ENCODE measurements at places on chromosomes 5 and 9.

DNA sequence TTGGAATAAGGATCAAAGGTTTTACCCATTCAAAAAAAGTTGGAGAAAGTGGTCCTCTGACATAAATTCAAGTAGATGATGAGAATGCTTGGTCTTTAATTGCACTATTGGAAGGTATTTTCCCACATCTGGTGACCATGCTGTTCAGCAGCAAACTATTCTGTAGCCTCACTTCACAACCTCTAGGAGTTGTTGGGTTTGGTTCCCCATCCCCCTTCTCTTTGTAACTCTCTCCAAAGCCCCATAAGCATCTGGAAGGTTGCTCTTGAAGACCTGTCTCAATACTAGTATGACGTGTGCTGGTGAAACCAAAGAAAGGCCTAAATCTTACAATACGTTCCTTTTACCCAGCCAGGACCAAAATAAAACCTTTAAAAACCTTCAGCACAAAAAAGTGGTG is 8.5 kb downstream of the RGMB start:
- DNase-seq, result no peak

GRCh38 chr9:81375187-81376100 is 313.9 kb downstream of the TLE1 start:
- DNase-seq, result no peak

GRCh38 chr5:143488381-143488780 is 84.9 kb upstream of the NR3C1 start:
- DNase-seq, result no peak

DNA sequence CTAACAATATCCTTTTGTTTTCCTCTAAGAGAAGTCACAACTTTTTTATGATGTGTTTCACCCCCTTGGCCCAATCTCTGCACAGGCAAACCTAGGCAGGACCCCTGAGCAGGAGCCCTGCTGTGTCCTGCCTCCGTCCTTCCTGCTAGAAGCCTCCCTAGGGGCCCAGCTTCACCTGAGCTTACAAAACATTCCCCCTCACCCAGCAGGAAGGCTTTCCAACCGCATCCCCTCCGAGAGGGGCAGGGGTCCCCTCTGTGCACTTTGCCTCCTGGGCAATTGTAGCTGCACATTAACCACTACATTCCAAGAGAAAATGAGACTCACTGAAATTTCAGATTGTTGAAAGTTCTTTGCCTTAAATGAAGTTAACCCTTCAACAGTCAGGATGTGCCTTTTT is 176.2 kb downstream of the IRX2 start:
- DNase-seq, result no peak

- no peak for DNase-seq
Observed at GRCh38 chr5:172065431-172066065, 59.1 kb upstream of the FBXW11 start.

DNA sequence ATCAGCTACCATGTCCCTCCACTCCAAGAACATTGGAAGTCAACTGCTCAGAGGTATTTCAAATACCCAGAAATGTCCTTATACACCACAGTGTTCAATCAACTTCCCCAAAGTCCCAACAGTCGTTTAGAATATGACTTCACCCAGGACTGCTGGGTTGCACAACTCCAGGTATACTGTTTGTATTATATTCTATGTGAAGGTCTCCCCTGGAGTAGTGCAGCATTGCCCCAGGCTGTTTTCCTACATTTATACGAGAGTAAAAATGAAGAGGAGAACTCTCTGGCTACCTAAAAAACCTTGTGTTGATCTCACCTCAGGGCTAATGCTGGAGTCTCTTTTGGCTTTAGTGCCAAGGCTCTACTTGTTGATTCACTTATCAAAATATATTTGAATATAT is 183.6 kb upstream of the MAP3K1 start:
- no peak for DNase-seq

GRCh38 chr5:120778491-120779484 is 314.7 kb downstream of the PRR16 start:
- DNase-seq, result no peak

DNA sequence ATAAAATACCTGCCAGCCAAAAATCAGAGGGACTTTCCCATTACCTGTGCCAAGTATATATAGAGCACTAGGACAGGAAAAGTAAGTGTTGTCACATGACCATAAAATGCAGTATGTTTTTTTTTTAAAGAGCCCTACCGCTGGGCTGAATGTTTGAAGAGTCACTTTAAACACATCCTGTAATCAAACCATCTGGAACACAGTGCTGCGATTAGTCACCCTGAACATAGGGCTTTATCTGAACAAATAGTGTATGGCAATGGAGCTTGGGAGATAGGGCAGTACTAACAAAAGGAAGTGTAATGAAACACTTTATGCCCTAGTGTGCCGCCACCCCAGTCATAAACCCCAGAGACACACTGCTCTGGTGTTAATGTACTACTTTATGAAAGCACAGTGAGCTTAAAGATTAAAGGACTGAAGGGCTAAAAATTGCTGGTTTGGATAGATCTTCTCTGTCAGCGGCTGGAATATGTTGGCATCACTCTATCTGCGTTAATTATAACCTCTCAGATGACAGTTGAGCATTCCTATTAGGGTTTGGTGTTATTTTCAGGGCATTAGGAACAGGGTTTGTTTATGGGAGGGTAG is 90.4 kb downstream of the ZNF608 start:
- DNase-seq, result no peak

DNA sequence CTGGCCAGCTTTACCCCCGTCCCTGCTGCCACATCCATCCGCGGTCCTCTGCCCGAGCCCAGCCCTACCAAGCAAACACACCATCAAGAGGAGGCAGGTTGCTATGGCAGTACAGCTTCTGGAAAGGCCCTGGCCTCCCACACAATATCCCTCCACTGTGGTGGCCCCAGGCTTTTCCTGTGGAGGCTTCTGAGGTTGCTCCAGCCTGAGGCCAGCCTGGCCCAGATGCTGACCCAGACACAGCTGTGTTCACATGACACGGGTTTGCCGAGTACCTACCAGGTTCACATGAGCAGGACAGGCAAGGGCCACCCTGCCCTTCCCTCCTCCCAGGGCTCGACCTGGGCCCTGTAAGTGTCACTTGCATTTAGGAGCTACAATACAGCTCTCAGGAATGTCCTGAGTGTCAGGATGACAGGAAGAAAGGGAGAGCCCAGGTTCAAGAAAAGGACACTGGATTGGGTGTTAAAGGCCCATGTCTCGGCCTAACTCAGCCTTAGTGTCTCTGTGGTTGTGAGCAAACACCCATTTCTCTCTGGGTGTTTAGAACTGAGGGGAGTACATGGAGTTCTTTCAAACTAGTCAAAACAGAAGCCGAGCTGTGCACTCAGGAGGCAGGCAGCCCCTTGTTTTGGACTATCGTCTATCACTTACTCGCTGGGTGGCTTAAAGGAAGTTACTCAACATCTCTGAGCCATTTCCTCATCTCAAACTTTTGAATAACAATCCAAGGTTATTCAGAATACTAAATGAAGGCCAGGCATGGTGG is 40.2 kb downstream of the NAIF1 start:
- DNase-seq, result peak; percentile 71

DNA sequence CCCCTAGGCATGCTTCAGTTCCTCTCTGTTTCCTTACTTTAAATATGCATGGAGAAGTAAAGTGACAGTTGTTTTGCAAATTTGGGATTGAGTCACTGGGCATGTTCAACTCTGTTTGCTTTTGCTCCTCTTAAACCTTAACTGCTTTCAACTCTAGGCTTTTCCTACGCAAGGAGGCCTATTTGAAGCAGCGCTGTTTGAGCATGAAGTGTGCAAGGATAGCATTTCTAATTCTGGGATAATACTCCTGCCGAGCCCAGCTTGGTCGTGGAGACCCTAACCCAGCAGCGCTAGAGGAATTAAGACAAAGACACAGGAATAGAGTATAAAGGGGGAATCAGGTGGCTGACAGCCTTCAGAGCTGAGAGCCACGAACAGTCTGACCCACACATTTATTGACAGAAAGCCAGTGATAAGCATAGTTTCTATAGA is 803.4 kb upstream of the CDH10 start:
- DNase-seq, result no peak

- no peak for DNase-seq
Observed at GRCh38 chr5:138528208-138528607, 14.8 kb downstream of the ETF1 start.

GRCh38 chr9:121709798-121710197 is 58.4 kb downstream of the DAB2IP start:
- DNase-seq, result no peak

GRCh38 chr9:70578720-70579119 is 164.3 kb upstream of the KLF9 start:
- DNase-seq, result no peak

GRCh38 chr5:41707853-41708603 is 162.2 kb downstream of the OXCT1 start:
- no peak for DNase-seq

GRCh38 chr9:84504360-84504759 is 163.8 kb upstream of the SLC28A3 start:
- no peak for DNase-seq

GRCh38 chr9:96663506-96664120 is 8.5 kb upstream of the PRXL2C start:
- DNase-seq, result no peak

- DNase-seq, result no peak
Observed at GRCh38 chr9:114364134-114365041, 23.4 kb downstream of the AKNA start.

- peak; percentile 80 for DNase-seq
Observed at GRCh38 chr9:33466565-33467495, 6.9 kb downstream of the NOL6 start.

DNA sequence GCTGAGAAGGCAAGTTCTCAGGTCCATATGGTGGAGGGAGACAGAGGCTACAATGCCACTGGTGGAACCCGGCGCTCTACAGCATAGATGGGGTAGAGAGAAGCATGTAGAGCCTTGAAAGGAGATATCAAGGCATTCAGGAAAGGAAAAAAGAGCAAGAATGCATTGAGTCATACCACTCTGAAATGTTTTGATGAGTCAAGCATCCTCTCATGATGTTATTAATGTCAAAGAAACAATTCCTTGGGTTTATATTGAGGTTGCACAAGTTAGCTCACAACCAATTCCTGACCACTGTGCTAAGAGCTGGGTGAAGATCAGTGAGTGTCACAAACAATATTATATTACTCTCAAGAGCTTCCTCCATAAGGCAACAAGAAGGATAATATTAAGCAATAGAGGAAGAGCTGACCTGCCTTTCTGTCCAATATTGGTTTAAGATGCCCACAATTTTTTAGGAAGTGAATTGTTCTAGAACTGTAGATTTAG is 178.0 kb downstream of the RFK start:
- DNase-seq, result no peak

DNA sequence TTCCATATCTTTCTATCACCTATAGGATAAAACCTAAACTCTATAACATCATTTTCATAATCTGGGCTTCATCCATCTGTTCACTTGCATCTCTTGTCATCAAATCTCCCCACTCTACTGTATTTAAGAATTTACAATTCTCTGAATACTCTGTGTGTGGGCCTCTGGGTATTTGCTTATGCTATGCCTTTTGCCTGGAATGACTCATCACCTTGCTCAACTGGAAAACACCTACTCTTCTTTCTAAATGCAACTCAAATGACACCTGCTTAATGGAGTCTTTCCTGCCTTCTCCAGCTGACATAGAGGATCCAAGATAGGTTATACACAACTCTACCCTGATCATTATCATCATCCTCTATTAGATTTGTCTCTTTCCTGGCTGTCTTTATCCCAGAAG is 421.7 kb downstream of the SPATA31D1 start:
- DNase-seq, result no peak

DNA sequence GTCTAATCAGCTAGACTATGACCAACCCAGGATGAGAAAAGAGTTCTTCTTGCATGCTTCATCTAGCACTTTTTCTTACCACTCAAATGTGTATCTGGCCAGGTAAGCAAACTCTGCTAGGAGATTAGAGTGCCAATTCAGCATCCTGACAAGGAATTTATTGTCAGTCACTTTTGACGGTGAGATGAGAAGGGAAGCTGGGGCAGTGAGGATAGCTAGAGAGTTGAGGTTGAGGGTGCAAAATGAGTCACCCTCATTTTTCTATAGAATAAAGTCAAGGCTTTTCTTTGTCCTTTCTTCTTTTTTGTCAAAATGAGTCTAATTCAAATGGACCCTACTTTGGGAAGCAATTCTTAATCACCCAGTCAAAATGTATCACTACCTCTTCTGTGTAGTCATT is 74.6 kb upstream of the PLPP1 start:
- DNase-seq, result no peak

GRCh38 chr5:59845730-59846129 is 47.8 kb downstream of the PDE4D start:
- DNase-seq, result no peak

GRCh38 chr5:32076699-32077695 is 97.1 kb downstream of the GOLPH3 start:
- DNase-seq, result peak; percentile 25

DNA sequence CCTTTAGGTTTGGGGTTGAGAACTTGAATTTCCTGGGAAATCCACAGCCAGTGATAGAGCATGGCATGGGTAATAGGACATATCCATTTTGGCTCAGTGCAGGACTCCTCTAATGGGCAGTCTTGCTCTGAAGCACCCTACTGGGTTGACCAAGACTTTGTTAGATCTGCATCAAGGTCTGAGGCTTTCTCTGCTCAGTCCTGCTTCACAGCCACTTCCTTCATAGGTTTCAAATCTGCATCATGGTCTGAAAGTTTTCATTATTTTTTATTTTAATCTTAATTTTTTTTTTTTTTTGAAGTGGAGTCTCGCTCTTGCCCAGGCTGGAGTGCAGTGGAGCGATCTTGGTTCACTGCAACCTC is 36.5 kb downstream of the KIF2A start:
- DNase-seq, result no peak

- no peak for DNase-seq
Observed at GRCh38 chr5:147327421-147327820, 92.6 kb downstream of the STK32A start.

GRCh38 chr9:92808726-92809451 is 44.3 kb upstream of the BICD2 start:
- peak; percentile 35 for DNase-seq

DNA sequence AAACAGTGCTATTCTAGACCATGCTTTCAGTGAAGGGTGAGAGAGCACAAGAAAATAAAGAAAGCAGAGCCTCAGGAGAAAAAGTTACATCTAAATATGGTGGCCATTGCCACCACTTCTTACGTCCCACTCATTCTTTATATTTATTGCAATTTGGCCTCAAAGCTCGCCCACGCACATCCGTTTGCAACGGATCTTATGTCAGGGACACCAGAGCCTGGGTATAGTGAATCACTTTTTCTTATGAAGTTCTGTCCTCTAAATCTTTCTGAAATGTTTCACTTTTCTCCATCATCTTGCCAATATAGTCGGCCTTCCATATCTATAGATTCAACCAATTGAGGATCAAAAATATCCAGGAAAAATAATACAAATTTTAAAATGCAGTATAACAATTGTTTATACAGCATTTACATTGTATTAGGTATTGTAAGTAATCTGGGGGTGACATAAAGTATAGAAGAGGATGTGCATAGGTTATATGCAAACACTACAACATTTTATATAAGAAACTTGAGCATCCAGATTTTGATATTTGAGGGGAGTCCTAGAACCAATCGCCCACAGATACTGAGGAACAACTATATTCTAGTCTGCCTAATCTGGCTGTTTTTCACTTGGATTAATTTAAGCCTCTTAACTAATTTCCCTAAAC is 35.2 kb downstream of the GOLPH3 start:
- peak; percentile 18 for DNase-seq

Measured in CD4-positive, alpha-beta T cell treated with Interleukin-15 for 4 hours (primary cell).